ENCODE measurements at places on chromosomes 7 and 10. TPM values are rescaled to one million over a fixed set of nuclear protein-coding genes. Genes with fewer than 3 reads are reported as not detected.

RPEL1 gene
- not detected for polyA plus RNA-seq

SLC18A3 gene
- not detected for polyA plus RNA-seq

CDC14C gene
- not detected for polyA plus RNA-seq

SPDYE16 gene
- 0.71 TPM for polyA plus RNA-seq

GIMAP5 gene
- polyA plus RNA-seq: 19.3 TPM

AFAP1L2 gene
- 19.5 TPM for polyA plus RNA-seq

ATOH7 gene
- polyA plus RNA-seq: 0.16 TPM

TSPAN14 gene
- 77.1 TPM for polyA plus RNA-seq

PTER gene
- polyA plus RNA-seq: 19.2 TPM

SHTN1 gene
- polyA plus RNA-seq: 4.7 TPM

TMEM178B gene
- polyA plus RNA-seq: 0.13 TPM

GPR26 gene
- polyA plus RNA-seq: not detected

CDH23 gene
- 10.9 TPM for polyA plus RNA-seq

OR6B1 gene
- polyA plus RNA-seq: not detected

LEP gene
- 0.01 TPM for polyA plus RNA-seq

MAGI2 gene
- 7.1 TPM for polyA plus RNA-seq

CDCA7L gene
- 24.5 TPM for polyA plus RNA-seq

EGFR gene
- polyA plus RNA-seq: 31.5 TPM

SPDYE6 gene
- polyA plus RNA-seq: not detected

CACNB2 gene
- 8.9 TPM for polyA plus RNA-seq

CCNJ gene
- 3.1 TPM for polyA plus RNA-seq

LRRC17 gene
- polyA plus RNA-seq: 34.4 TPM

PSD gene
- polyA plus RNA-seq: 12.4 TPM

CCDC201 gene
- 0.15 TPM for polyA plus RNA-seq

ANLN gene
- 1.2 TPM for polyA plus RNA-seq

PHKG1 gene
- polyA plus RNA-seq: 0.97 TPM

TNS3 gene
- 91.3 TPM for polyA plus RNA-seq

PAX4 gene
- not detected for polyA plus RNA-seq

PAX2 gene
- not detected for polyA plus RNA-seq

MICALL2 gene
- polyA plus RNA-seq: 5.5 TPM

SLC35G1 gene
- polyA plus RNA-seq: 6.6 TPM

NKX1-2 gene
- polyA plus RNA-seq: not detected

KCNH2 gene
- 3.0 TPM for polyA plus RNA-seq

CLDN3 gene
- polyA plus RNA-seq: 0.30 TPM

PON1 gene
- polyA plus RNA-seq: 0.30 TPM

SAMD9 gene
- polyA plus RNA-seq: 7.4 TPM

LIPJ gene
- not detected for polyA plus RNA-seq

CLEC2L gene
- polyA plus RNA-seq: 0.15 TPM

VIM gene
- 5,561 TPM for polyA plus RNA-seq

KLF14 gene
- not detected for polyA plus RNA-seq

NUDT13 gene
- polyA plus RNA-seq: 1.9 TPM

PKD2L1 gene
- polyA plus RNA-seq: 0.02 TPM

SNX10 gene
- 1.5 TPM for polyA plus RNA-seq

INHBA gene
- 5.8 TPM for polyA plus RNA-seq

MYO3A gene
- polyA plus RNA-seq: 0.15 TPM

NYAP1 gene
- 4.8 TPM for polyA plus RNA-seq

ZNF736 gene
- polyA plus RNA-seq: 5.0 TPM

ODAD2 gene
- 1.4 TPM for polyA plus RNA-seq

CRPPA gene
- polyA plus RNA-seq: 0.68 TPM

PITRM1 gene
- 50.1 TPM for polyA plus RNA-seq

AQP1 gene
- polyA plus RNA-seq: 151 TPM

UPK3BL1 gene
- polyA plus RNA-seq: 8.3 TPM

VSTM4 gene
- polyA plus RNA-seq: 28.3 TPM

JCAD gene
- 10.0 TPM for polyA plus RNA-seq

STAG3 gene
- 1.9 TPM for polyA plus RNA-seq

TSPAN33 gene
- polyA plus RNA-seq: 8.9 TPM

CPEB3 gene
- polyA plus RNA-seq: 2.3 TPM

OPN1SW gene
- not detected for polyA plus RNA-seq

All from ovary (tissue), 10 donors.